Activated naive CD4-positive, alpha-beta T cell treated with anti-CD3 and anti-CD28 coated beads, Interleukin-2, amount 10 ng/mL, durations not matched to agents 5 hours and 36 hours (primary cell): ENCODE measurements at places on chromosomes 12 and 14. TPM values are rescaled to one million over a fixed set of nuclear protein-coding genes. Genes with fewer than 3 reads are reported as not detected.

MDM1 gene
- total RNA-seq = 23.1 TPM

FOXG1 gene
- not detected for total RNA-seq

ADAM21 gene
- total RNA-seq = not detected

KCNH5 gene
- total RNA-seq = not detected

UNC79 gene
- not detected for total RNA-seq

BAG5 gene
- total RNA-seq = 30.5 TPM

LRRC74A gene
- total RNA-seq = not detected

NINJ2 gene
- 3.5 TPM for total RNA-seq

CD9 gene
- total RNA-seq = 0.91 TPM

CIDEB gene
- total RNA-seq = 30.2 TPM

OAS2 gene
- total RNA-seq = 126 TPM

TRHDE gene
- total RNA-seq = not detected

CAND1 gene
- 135 TPM for total RNA-seq

POTEG gene
- total RNA-seq = not detected

CLMN gene
- 1.5 TPM for total RNA-seq

HSPB8 gene
- not detected for total RNA-seq

COPZ1 gene
- 117 TPM for total RNA-seq

PZP gene
- not detected for total RNA-seq

HRK gene
- total RNA-seq = not detected

PAN2 gene
- total RNA-seq = 82.8 TPM

PITPNM2 gene
- 29.9 TPM for total RNA-seq

KRT72 gene
- total RNA-seq = 5.6 TPM

SLC38A4 gene
- total RNA-seq = not detected

NEUROD4 gene
- total RNA-seq = not detected

TAS2R9 gene
- total RNA-seq = not detected

KRT6C gene
- total RNA-seq = not detected

TMEM119 gene
- total RNA-seq = 0.63 TPM

SMCO2 gene
- total RNA-seq = 0.18 TPM

MYO1H gene
- total RNA-seq = not detected

IGFBP6 gene
- not detected for total RNA-seq

PMCH gene
- total RNA-seq = not detected

TEX52 gene
- total RNA-seq = not detected

KRT74 gene
- not detected for total RNA-seq

LIMA1 gene
- total RNA-seq = 8.1 TPM

LIN7A gene
- not detected for total RNA-seq

SRRM4 gene
- not detected for total RNA-seq

NFE2 gene
- total RNA-seq = not detected

PDE3A gene
- not detected for total RNA-seq

OTOGL gene
- not detected for total RNA-seq

TAS2R43 gene
- 0.81 TPM for total RNA-seq

BCL11B gene
- total RNA-seq = 105 TPM

DEGS2 gene
- 0.58 TPM for total RNA-seq

CAPZA3 gene
- total RNA-seq = not detected

THAP2 gene
- total RNA-seq = 5.4 TPM

AHNAK2 gene
- 0.07 TPM for total RNA-seq

CATSPERB gene
- 3.5 TPM for total RNA-seq

PYGL gene
- not detected for total RNA-seq

ITGB7 gene
- 480 TPM for total RNA-seq

INHBC gene
- not detected for total RNA-seq

CHGA gene
- total RNA-seq = not detected

CKAP4 gene
- total RNA-seq = 5.9 TPM
